ENCODE measurements at places on chromosomes 3 and 15.

DNA sequence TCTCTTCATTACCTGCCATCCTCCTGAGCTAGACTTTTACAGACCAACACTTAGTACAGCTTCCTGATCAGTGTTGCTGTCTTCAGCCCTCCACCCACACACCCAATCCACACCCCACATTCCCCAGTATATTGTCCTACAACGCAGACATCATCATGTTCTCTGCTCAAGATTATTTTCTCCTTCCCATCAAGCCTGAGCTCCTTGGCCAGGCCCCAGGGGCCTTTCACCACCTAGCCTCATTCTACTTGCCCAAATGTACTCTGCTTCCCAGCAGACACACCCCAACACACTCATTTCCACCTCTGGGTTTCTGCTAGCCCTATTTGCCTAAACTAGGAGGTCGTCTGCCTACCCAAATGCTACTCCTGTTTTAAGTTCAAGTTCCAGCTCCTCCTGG is 37.0 kb downstream of the DAPK2 start:
- no peak for DNase-seq

DNA sequence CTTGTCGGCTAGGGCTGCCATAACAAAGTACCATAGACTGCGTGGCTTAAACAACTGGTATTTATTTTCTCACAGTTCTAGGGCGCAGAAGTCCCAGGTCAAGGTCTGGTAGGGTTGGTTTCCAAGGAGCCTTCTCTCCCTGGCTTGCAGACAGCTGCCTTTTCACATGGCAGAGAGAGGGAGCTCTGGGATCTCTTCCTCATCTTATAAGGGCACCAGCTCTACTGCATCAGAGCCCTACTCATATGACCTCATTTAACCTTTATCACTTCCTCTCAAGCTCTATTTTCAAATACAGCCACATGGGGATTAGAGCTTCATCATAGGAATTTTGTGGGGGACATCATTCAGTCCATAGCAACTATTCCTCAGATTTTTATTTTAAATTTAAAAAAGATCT is 17.6 kb upstream of the PAQR9 start:
- DNase-seq, result no peak

DNA sequence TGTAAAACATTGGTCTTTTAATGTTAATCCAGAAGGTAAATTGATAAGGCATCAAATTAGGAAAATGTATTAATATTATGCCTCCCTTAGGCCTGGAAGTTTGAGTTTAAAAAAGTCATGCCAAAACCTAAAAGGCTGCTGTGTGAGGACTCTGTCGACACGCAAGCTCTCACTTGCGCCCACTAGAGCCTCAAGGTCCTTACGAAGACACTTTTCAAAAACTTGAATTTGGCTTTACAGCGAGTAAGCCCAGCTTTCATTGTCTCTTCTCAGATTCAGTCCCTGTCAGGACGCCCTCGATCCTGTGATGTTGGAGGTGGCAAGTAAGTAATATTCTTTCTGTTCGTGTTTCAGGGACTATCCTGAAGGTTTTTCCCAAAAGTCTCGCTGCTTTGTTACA is 89.7 kb downstream of the CRTC3 start:
- DNase-seq, result no peak

GRCh38 chr15:67077641-67078215 is 12.3 kb downstream of the SMAD3 start:
- no peak for DNase-seq

DNA sequence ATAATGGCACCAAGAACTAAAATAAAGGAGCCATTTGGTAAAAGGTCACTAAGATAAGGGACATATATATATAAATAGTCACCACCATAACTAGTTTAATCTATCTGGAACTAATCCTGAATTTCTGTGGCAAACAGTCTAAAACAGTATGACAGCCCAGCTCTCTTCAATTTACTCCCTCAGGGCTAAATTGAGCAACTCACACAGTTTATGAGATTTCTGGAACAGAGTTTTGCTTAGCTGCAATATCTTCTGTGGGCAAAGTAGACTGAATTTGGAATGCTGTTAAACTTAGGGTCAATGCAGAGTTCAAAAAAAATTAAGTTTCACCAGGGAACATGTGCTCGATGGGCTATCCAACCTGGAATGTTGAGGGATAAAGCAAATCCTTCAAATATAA is 70.1 kb upstream of the VEPH1 start:
- DNase-seq, result no peak

DNA sequence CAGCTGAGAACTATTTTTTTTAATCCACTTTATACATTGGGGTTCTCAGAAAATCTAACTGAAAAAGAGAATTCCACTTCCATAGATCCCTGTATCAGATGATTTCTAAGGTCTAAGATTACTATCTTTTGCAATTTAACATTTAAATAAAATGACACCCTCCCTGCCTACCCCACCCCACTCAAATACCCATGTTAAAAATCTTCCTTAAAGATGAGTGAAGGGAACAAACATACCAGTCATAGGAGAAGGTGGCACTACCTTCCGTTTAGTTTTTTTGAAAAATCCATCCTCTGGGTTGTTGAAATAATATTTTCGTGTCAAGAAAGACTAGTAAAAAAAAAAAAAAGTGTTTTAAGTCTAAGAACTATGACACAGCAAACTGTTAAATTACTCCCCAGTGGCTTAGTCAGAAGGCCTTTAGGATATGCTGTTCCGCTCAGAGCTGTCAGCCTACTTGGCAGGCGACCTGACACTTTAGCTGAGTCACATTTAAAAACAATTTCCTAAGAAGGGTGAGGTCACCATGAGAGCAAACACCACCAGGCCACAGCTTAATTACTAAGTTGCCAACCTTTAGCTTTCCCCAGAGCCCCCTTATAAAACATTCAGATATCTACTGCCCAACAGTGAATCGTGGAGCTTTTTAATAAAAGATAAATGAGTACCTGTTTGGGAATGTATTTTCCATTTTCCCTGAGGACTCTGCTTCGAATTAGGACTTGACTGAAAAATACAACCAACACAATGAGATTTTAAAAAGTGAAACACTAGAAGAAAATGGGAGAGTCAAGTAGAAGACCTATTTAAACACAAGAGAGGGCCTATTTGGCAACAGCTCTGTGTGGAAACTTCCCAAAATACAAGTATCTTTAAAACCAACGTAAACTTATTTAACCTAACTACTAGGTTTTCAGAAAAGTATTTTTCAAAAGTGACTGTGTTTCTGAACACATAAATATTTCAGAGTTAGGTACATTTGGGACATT is 9.6 kb downstream of the EMC3 start:
- DNase-seq, result no peak

- no peak for DNase-seq
Observed at GRCh38 chr15:37940876-37941275, 6.4 kb downstream of the TMCO5A start.

- no peak for DNase-seq
Observed at GRCh38 chr15:39587731-39588530, 7.1 kb downstream of the THBS1 start.

DNA sequence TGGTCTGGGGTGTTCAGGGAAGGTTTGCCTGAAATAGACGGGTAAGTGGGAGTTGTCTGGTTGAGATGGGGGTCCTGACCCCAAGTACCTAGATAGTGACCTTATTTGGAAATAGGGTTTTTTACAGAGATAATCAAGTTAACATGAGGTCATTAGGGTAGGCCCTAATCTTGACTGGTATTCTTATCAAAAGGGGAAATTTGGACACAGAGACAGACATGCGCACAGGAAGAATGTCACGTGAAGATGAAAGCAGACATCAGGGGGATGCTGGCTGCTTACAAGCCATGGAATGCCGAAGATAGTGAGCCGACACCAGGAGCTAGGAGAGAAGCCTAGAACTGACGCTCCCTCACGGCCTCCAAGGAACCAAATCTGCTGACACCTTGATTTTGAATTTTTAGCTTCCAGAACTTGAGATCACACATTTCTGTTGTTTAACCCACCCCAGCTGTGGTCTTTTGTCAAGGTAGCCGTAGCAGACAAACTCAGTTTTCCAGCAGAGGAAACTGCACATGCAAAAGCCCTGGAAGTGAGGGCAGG is 17.1 kb downstream of the BHLHE40 start:
- no peak for DNase-seq

- no peak for DNase-seq
Observed at GRCh38 chr15:98522127-98522526, 126.2 kb upstream of the IGF1R start.

Data from CD8-positive, alpha-beta T cell (primary cell).